ENCODE measurements at places on chromosomes 7 and 10.

GRCh38 chr7:40506158-40506557 is 371.4 kb downstream of the SUGCT start:
- no peak for DNase-seq

- no peak for DNase-seq
Observed at GRCh38 chr7:123003539-123004126, 8.1 kb upstream of the TAS2R16 start.

DNA sequence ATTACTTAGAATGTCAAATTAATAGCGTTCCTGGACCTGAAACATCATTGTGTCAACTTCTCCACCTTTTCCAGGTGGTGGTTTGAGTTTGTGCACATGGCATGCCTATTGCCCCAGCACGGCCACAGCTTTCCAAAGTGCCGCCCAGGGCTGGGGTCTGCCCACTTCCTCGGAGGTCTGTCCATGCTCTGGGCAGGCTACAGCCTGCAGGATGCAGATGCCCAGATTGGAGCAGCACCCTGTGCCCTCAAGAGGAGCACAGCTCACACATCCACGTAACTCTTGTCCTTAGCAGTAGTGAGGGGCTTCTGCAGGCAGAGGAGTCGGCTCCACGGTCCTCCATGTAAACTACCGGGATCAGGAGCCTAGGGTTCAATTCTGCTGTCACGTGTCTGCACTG is 238.6 kb downstream of the EBF3 start:
- DNase-seq, result no peak

DNA sequence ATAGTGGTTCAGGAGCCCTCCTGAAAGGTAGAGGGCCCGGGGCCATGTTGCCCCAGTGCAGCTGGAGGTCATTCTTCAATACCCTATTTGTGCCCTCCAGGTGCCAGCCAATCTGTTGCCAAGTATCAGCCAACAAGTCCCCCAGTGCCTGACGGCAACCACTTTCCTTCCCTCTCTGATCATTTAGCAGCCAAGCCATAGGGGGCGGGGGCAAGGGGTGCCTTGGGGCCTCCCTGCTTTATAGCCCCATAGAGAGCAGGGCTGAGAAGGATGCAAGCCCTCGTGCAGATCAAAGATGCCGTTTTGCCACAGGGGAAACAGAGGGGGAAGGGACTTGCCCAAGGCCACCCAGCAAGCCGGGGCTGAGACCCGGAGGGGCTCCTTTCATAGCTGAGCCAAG is 149.0 kb upstream of the CHST15 start:
- no peak for DNase-seq

DNA sequence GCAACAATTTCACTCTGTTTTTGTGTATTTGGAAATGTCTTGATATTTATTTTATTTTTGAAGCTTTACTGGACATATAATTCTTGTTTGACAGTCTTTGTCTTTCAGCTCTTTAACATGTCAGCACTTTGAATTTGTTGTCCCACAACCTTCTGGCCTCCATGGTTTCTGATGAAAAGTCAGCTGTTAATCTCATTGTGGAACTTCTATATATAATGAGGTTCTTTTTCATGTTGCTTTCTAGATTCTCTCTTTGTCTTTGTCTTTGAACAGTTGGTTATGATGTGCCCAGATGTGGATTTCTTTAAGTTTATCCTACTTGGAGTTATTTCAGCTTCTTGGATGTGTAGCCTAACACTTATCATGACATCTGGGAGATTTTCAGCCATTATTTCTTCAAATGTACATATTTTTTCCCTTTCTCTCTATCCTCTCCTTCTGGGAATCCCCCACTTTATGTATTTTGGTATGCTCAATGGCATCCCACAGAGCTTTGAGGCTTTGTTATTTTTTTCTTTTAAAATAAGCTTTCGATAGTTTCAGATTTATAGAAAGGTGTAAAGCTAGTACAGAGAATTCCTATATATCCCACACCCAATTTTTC is 9.5 kb upstream of the LMTK2 start:
- DNase-seq, result no peak

GRCh38 chr10:30396293-30396692 is 37.7 kb upstream of the MAP3K8 start:
- no peak for DNase-seq

GRCh38 chr10:3192856-3193635 is 20.5 kb upstream of the PITRM1 start:
- peak; percentile 62 for DNase-seq

DNA sequence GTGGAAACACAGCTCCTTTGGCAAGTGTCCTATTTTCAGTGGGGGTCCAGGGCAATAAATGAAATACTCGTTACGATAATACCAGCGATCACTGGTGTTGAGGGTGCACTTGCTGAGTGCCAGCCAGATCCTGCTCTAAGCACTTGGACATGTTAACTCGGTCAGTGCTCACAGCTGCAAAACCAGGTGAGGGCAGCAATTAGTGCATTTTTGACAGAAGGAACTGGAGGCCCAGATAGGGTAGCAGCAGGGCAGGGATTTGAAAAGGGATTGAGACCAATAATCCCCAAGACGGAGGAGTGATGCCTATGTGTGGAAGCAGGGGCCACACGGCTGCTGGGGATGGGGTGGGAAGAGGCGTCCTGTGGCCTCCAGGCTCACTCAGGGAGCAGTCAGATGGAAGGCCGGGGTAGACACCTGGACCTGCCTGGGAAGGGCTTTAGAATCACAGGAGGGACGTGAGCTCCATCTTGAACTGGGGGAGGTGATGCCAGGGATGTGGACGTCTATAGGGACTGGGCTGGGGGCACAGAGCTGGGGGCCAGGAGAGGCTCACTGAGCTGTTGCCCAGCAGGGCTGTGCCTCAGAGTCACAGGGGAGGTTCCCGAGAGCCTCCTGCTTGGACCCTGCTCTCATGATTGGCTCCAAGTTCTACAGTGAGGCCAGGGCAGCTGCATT is 14.3 kb downstream of the PTPRE start:
- DNase-seq, result no peak

- DNase-seq, result no peak
Observed at GRCh38 chr10:58444876-58445275, 59.7 kb downstream of the TFAM start.

- DNase-seq, result no peak
Observed at GRCh38 chr10:113104047-113104446, 154.0 kb downstream of the TCF7L2 start.

DNA sequence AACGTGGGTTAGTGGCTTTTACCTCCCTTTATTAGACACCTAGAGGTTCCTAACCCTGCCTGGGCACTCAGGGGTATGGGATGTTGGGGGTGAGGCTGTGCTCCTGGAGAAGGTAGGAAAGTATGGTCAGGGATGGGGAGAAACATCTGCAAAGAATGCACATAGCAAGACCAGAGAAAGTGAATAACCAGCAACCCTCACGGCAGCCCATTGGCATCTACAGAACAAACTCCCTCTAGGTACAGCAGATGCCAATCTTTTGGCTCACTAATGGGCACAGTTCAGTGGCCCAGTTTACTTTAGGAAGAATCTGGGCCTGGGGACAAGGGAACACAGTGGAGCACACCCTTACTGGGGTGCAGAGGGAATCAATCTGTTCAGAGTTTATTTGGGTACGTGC is 143.9 kb downstream of the JAZF1 start:
- DNase-seq, result no peak

- DNase-seq, result no peak
Observed at GRCh38 chr7:110764852-110765251, 326.1 kb upstream of the LRRN3 start.

DNA sequence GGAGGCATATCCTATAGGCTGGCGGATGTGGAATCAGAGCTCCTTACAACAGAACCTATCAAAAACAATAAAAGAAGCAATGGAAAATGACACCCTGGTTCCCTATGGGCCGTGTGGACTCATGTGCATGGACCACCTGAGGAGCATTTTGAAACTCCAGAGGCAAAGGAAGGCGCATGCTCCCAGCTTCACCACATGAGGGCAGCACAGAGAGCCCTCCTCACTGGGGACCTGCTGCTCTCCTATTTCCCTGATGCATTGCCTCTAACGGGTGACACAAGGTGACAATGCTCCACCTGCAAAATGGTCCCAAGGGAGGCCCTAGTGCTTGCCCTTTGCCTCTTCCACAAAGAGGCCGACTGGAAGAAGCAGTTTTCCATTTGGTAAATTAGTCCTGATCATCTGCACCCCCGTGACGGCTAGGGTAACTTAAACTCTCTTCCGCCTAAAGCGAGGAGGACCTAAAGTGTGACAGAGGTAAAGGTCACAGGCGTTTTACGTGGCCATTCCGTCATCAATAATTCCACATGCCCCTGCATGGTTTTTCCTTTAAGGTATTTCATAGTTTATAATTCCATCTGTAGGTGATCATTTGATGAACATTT is 67.7 kb downstream of the GPAM start:
- peak; percentile 22 for DNase-seq

GRCh38 chr7:44569959-44570358 is 3.7 kb downstream of the DDX56 start:
- DNase-seq, result no peak

DNA sequence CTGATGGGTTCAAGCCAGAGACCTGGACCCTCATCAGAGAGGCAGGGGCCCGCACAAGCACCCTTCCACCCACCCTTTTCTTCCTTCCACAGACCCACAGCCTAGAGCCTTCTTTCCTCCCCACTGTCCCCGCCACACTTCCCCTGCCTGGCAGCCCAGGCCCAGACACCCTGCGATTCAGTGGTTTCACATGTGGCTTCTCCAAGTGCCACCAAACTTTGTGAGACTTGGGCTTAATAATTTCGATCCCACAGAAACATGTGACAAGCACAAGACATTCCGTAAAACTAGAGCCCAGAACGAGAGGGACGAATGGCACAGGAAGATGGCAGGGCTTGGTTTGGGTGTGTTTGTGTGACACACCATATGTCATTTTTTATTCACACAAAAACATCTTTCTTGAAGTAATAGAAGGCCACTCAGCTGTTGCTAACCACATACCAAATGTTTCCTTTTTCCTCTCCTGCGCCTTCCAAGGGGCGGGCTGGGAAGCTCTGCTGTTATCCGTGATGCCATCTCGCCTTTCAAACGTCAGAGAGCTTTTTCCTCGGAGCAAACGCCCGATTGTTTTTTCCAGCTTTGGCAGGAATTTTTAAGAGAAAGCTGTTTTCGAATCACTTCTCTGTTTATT is 162.9 kb downstream of the GRK5 start:
- DNase-seq, result no peak

DNA sequence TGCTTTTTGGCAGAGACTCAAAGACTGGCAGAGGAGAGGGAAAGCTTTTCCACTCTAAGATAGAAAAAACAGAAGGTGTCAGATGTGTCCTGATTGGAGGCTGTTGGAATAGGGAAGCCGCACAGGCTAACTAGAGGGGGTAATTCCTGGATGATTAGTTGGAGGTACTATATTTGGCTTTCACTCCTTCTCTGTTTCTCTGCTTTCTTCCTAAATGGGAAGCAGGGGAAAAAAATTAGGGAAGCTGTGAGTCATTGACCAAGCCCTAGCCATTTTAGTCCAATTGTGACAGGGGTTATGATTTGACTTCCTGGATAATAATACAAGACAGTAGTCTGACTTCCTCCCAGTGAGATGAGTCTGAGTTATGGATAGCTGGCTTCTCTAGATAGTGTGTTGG is 475.2 kb upstream of the CELF2 start:
- no peak for DNase-seq

GRCh38 chr10:101330631-101331225 is 23.2 kb upstream of the BTRC start:
- DNase-seq, result no peak

DNA sequence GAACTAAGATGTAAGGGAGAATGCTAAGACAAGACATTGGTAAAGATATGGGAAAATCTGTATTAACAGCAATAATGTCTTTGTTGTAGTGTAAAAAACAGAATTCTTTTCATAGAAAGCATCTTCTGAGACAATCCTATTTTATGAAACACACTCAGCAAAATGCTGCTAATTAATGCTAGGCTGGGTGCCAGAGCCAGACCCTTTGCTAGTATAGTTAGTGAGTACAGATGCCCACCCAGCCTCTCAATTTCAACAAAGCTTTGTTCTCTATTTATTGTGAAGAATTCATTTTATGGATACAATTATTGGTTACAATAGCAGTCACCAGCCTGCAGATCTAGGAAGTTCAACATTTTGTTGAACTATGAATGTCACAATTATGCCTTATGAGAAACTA is 131.0 kb downstream of the SEM1 start:
- DNase-seq, result no peak

GRCh38 chr7:104064969-104065387 is 75.5 kb upstream of the RELN start:
- DNase-seq, result no peak

All from CD4-positive, alpha-beta T cell treated with Interleukin-15 for 4 hours (primary cell).